ENCODE measurements at places on chromosomes 12 and 14.

- no peak for DNase-seq
These were observed 1204.8 kb downstream of the GALC start for GRCh38 chr14:86788224-86788623.

DNA sequence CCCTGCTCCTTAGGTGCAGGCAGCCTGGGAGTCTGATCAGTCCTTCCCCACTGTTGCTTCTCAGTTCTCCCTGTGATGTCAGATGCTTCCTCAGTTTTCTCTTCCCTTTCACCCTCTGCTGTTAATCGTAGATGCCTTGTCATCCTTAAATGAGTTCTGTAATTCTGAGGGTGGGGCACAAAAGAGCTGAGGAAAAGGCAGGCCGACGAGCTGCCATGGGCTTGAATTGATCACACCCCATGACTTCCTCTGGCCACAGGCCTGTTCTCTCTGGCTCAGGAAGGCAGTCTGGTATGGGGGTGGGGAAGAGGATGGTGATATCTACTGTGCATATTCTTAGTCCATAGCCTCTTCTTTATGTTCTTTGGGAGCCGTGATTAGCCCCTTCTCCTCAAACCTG, 5.2 kb upstream of the AP1G2 start:
- no peak for DNase-seq

- no peak for DNase-seq
These were observed 28.1 kb upstream of the CD163L1 start for GRCh38 chr12:7472060-7472459.

DNA sequence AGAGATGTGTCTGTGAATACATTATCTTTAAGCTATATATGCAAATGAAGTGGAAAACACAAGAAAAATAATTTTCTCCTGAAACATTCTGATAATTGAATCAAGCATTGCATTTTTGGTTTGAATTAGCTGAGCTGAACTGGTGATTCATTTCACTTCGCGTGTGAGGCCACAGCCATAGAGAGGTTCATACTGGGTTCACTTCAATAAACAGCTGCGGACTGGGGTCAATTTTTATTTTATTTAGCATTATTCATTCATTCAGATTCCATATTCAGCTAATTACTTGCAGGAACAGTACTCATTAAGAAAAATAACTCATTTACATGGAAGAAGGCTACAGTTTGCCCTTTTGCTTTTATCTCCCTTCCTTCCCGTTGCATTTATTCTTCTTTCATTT, 195.2 kb upstream of the LRIG3 start:
- DNase-seq: no peak

- DNase-seq: no peak
These were observed 2.3 kb upstream of the HSPB8 start for GRCh38 chr12:119176267-119177055.

GRCh38 chr12:116093915-116094314, 183.6 kb downstream of the MED13L start:
- no peak for DNase-seq

DNA sequence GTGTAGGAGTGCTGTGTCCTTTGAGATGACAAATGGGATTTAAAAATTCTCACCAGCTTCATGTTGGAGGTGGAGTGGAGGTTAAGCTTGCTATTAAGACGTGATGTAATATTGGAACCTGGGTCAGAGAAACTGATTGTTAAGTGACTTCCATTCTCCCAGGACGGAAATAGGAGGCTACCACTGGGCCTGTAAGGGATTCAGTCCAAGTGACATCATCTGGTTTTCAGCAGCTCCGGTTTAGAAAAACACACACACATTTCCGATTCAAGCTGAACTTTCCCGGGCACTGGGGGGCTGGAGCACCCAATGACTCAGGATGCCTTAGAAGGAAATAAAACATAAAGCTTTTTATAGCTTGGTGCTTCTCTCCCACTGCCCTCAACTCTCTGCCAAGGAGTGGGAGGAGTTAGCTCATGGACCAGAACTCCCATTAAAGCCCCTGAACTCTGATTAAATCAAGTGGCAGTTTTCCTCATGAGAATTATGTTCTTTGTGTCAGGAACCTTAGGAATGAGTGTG, 12.4 kb downstream of the CALM1 start:
- no peak for DNase-seq

Measured in stimulated activated CD8-positive, alpha-beta memory T cell treated with anti-CD3 and anti-CD28 coated beads, Interleukin-15, amount 100 ng/mL, for 4 hours (primary cell).